ENCODE measurements at places on chromosomes 4 and X.

DNA sequence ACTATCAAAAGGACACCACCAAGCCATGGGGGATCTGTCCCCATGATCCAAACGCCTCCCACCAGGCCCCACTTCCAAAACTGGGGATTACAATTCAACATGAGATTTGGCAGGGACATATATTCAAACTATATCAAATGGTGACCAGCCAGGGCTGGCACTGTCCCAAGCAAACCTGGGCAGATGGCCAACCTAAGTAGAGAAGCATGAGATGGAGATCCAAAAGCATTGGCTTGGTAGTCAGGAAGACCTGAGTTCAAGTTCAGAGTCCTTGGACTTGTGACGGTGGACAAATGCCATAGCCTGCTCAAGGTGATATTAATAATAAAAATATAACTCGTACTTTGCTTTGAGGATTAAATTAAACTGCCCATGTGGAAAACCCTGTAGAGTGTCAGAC, 79.2 kb upstream of the HS3ST1 start:
- no peak for DNase-seq

- no peak for DNase-seq
These were observed 240.0 kb downstream of the GPC3 start for GRCh38 chrX:133745349-133745748.

DNA sequence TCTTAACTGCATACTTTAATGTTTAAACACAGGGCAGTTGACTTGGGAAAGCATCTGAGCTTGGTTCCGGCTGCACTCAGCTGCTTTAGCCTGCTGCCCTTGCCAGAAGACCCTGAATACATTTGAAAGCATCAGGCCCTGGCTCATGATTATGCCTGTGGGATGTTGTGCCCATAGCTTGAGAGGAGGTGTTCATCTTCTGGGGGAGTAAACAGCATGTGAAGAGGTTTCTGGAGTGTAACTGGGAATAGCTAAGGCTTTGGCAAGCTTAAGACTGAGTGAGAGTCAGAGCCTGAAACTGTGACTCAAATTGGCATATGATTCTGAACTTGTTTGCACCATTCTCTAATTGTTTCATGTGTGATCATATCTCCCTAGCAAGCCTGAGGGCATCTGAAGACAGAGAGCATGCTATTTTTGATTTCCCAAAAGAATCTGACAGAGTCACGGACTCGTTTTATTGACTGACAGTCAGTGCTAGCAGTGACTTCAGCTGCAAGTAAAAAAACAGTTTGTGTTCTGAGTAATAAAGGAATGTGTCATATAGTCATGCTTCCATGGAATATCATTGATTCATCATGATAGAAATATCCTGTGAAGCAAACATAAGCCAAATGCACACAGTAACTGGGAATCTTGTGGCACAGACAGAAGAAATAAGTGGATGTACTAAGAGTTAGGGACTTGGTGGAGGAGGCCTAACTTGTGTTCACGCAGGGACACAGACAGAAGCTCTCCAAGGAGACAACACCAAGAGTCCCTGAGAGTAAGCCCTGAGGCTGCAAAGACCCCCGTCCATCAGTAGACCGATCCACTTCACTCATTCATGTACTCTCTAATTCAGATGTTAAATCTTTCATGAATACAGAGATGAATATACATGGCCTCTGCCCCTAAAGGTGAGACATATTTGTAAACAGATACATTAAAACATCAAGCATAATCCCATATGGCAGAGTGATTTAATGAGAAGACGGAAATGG, 100.7 kb downstream of the SYNPO2 start:
- no peak for DNase-seq

DNA sequence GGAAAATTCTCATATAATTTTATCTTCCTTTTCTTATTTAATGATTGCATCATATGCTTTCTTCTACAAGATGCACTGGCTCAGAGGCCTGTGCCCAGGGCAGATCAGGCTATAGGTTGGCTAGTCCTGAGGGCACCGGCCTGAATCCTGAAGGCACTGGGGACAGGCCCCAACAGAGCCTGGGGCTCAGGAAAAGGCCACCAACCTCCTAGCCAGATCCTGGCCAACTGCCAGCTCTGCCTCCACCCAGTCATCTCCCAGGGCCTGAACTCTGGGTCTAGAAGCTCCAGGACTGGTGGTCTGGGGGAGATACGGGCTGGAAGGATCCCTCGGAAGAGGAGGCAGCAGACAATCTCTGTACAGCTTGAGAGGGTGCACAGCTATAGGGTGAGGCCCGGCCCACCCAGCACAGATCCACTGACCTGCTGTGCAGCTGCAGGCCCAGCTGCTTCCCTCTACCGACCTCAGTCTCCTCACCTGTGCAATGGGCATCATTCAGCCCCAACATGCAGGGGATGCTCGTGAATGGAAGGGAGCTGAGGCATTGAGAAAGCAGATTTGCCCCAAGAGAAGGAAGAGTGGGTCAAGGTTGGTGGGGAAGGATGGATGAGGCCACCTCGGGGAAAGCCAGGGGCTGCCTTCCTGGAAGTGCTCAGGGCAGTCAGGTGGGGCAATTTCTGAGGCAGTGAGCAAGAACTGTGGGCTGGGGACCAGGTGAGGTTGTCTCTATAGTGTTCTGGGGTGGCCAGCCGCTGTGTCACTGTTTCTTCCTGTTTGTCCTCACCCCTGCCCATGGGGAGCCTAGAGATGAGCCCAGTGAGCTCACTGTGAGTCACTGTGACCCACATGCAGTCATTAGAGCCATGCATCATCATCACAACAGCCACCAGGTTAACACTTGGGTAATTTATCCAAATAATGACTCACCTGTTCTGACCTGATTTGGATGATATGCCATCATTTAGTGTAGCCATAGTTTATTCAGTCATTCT, 22.4 kb upstream of the XAGE2 start:
- DNase-seq = peak; percentile 25

GRCh38 chr4:181761156-181761555, 482.0 kb upstream of the TENM3 start:
- no peak for DNase-seq

- no peak for DNase-seq
These were observed 1.0 kb upstream of the PPP2R3B start for GRCh38 chrX:387729-388128.

- no peak for DNase-seq
These were observed 16.1 kb downstream of the CLCN4 start for GRCh38 chrX:10172877-10173276.

DNA sequence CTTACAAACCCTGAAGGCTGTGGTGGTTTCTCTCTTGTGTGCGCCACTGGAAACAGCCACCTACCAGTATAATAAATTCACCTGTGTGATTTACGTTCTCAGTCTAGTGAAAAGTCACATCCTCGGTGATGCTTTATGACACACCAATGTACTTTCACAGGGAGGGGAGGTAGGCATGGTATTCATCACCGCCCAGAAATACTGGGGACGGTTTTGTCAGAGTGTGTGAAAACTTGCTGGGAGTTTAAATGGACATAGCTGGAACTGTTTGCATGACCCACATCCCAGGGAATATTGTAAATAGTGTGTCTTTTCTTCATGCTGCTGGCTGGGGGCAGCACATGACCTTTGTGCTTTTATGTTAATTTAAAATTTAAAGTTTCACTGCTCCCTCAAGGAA, 421.8 kb downstream of the MAPK10 start:
- DNase-seq = no peak

DNA sequence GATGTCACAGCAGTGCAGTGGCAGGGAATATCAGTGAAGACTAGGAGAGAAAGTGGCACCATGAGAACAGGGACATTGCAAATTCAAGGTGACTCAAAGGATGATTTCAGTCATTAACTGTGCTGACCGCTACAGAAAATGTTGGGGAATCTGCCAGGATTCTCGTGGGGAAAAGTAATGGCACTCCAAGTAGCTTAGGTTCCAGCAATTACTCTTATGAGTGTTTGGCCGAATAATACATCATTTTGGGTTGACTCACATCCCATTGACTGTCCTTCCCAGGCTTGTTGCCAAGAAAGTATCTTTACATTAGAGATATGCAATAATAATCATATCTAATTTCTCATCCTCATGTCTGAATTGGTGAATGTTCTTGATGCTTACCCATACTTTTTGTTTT, 1411.1 kb upstream of the PCDH7 start:
- DNase-seq = no peak

DNA sequence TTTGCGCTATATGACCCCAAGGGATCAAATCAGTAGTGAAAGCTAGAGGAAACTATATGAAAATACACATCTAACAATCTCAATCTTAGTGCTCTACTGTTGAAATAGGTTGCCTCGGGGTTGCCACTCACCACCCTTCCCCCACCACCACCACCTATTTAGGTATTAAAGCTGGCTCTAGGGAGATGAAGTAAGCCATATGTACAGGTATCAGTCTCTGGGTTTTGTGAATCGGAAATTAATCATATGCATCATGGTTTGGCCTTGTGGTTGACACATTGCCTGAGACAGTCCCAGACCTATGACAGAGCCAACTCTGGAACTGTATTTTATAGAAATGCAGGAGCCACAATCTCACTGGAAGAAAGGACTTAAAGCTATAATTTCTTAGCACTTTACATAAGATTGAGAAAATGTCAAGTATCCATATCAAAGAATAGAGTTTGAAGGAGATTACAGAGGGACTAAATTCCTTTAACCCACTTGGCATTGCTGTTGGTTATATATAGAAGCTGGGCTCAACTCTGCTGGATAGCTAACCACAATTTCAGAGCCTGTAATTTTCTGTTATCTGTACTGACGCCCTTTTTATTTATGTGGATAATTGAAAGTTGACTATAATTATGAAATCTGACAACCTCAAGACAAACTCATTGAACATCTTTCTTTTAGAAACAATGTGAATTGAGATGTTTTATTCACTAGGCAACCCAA, 26.7 kb upstream of the BMP2K start:
- DNase-seq = no peak

DNA sequence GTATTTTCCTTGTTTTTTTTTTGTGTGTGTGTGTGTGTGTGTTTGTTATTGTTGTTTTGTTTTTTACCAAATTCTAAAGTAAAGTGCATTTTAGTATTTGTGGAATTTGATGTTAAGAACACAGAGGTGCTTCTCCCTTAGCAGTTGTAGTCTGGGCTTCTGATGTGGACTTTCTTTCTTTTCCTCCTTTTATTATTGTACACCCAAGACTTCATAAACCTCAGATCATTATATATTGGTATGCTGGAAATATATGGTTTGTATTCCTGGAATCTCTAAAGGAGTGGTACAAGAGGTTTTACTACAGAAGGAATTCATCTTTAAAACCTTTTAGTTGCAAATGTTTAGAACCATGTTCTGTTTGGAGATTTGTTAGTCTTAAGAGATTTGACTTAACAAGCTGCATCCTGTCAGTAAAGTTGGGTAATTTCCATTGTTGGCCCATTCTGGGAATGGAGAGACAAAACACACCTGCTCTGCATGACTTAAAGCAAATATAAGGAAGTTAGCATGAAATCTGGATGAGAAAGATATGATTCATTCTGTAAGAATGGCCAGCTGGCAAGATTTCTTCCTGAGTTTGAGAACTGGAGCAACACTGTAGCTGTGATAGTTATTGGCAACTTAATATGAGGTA, 64.0 kb downstream of the SMAD1 start:
- no peak for DNase-seq

- no peak for DNase-seq
These were observed 8.0 kb upstream of the ARSJ start for GRCh38 chr4:113987382-113987941.

GRCh38 chrX:153538424-153538823, 21.0 kb downstream of the ATP2B3 start:
- no peak for DNase-seq

GRCh38 chrX:19334945-19335626, 8.6 kb upstream of the PDHA1 start:
- DNase-seq = peak; percentile 70

- DNase-seq = no peak
These were observed 26.4 kb downstream of the GRIA2 start for GRCh38 chr4:157246964-157247363.

GRCh38 chrX:10240918-10241317, 84.1 kb downstream of the CLCN4 start:
- no peak for DNase-seq

GRCh38 chr4:142743121-142743825, 102.8 kb downstream of the INPP4B start:
- no peak for DNase-seq

- no peak for DNase-seq
These were observed 58.2 kb downstream of the PPM1K start for GRCh38 chr4:88226143-88226542.

- DNase-seq = no peak
These were observed 94.0 kb upstream of the ATP8A1 start for GRCh38 chr4:42750856-42751255.

- DNase-seq = no peak
These were observed 204.4 kb upstream of the MAMLD1 start for GRCh38 chrX:150158554-150159332.

DNA sequence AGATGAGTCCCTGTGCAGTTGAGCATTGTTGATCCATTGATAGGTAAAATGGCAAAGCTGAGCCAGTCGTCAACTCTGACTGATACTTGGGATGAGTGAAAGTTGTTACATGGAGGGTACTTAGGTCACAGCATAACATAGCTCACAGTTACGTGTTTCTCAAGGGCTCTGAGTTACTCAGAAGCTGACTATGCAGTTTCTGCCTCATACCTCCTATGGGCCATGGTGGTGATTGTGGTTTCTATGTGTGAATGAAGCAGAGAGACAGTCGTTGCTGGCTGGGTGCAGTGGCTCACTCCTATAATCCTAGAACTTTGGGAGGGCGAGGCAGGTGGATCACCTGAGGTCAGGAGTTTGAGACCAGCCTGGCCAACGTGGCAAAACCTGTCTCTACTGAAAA, 30.8 kb downstream of the FRMPD3 start:
- DNase-seq = peak; percentile 14

DNA sequence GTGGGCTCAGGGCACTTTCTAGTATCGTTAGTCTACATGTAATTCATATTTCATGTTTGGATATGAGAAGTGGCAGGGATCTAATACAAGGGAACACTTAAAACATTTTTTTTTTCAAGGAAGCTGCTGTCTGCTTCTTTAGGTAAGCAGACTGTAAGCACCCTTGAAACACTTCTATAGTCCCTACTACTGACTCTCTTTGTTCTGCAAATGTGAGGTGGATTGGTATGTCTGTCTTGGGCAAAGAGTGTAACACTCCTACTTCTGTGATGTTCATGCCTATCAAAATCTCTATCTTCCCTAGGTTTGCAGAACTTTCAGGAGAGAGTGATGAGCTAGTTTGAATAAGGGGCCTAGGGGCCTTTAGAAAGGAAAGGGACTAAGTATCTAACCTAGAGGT, 93.9 kb downstream of the ZNF330 start:
- no peak for DNase-seq

GRCh38 chr4:39998659-39999345, 21.1 kb upstream of the PDS5A start:
- DNase-seq = no peak

- DNase-seq = peak; percentile 9
These were observed 506.9 kb upstream of the PCDH10 start for GRCh38 chr4:132642016-132642817.

GRCh38 chr4:183962419-183962818, 57.3 kb downstream of the STOX2 start:
- no peak for DNase-seq

Measured in activated CD4-positive, alpha-beta T cell treated with anti-CD3 and anti-CD28 coated beads, Interleukin-2, Interleukin-4, amounts not matched to agents 100 ng/mL and 50 ng/mL, durations not matched to agents 16 hours and 8 hours (primary cell).